Central memory CD8-positive, alpha-beta T cell (primary cell): ENCODE measurements at places on chromosomes 1 and 21.

GRCh38 chr1:33152685-33153432 lies 29.0 kb downstream of the TRIM62 start:
- DNase-seq = no peak

- no peak for DNase-seq
Measured at GRCh38 chr1:156233426-156234127, 8.4 kb upstream of the BGLAP start.

- no peak for DNase-seq
Measured at GRCh38 chr1:206772243-206772937, at the start of gene IL10. Gene IL10 (minus strand): TSS chr1:206772494. CDS start chr1:206772435, 59 bp downstream.

DNA sequence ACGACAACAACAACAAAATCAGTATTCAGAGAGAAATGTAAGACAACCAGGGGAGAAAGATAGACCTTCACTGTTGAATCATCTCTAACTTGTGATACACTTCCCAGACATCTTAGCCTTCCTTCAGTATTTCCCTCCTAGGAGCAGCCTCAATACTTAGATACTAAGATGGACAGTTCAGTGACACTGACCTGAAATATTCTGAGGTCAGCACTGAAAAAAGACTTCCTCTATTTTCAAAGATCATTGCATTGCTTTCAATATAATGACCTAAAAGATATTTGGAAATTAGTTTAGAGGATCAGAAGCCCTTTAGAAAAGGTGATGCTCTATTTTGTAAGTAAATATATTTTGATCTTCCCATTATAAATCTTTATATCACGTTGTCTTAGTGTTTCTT lies 101.0 kb downstream of the MRPL39 start:
- no peak for DNase-seq

- no peak for DNase-seq
Measured at GRCh38 chr21:41478319-41479177, 29.4 kb downstream of the TMPRSS2 start.

DNA sequence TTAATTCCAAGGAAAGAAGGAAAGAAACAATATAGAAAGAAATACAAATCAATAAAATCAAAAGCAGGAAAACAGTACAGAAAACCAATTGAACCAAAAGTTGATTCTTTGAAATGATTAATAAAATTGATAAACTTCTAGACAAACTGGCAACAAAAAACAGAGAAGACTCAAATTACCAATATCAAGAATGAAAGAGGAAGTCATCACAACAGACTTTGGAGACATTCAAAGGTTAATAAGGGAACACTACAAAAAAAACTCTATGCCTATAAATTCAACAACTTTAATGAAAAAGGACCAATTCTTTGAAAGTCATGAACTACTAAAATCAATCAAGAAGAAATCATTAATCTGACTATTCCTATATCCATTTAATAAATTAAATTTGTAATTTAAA lies 329.3 kb upstream of the NR5A2 start:
- no peak for DNase-seq

GRCh38 chr1:168106274-168106673 lies 30.5 kb downstream of the GPR161 start:
- DNase-seq = no peak
